ENCODE measurements at places on chromosomes 12 and 14.

DNA sequence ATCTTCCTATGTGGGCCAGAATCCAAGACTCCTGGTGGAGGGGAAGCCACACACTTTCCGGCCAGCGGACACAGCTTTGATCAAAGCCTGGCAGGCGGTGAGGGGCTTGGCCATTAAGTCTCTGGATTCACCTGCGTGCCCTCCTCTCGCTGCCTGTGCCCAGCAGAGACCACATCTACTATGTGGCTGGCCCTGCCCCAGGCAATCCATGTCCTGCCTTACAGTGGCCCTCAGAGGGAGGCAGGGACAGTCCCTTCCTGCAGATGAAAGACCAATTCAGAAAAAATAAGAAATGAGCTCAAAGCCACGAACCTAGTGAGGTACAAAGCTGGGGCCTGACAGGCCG lies 82.7 kb upstream of the GPR68 start:
- no peak for DNase-seq

- no peak for DNase-seq
These were observed 335.5 kb upstream of the SFSWAP start for GRCh38 chr12:131375261-131375971.

DNA sequence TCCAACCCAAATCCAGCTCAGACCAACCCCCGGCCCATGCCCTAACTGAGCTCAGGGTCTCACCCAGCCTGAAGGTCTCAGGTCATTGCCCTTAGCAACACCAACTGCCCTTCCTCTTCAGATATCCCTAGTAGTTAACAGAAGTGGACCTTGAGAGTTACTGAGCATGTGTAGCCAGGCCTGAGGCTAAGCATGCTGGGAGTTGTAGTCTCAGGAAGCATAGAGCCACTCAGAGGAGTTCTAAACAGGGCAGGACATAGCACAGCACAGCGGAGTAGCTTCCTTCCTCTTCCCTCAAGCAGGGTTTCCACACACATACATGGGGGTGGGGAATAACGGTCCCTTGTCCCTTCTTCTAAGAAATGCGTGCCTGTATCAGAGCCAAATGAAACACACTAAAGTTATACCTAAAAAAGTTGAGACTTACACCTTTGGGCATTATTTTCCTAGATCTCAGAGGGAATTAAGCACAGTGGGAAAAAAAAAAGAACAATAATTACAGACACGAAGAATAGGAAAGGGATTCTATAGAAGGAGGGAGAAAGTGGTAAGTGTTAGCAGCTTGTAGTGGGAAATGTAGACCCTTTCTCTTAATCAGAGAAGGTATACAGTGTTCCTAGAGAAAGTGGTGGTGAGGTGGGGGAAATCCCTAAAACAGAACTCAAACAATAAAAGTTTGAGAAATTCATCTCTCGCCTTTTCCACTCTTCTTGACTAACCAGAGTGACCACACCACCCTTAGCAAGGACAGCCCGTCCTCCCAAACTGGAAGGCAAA lies 4.4 kb downstream of the KMT2D start:
- DNase-seq: peak; percentile 65

GRCh38 chr12:83753904-83754303 lies 1067.2 kb downstream of the TMTC2 start:
- no peak for DNase-seq

DNA sequence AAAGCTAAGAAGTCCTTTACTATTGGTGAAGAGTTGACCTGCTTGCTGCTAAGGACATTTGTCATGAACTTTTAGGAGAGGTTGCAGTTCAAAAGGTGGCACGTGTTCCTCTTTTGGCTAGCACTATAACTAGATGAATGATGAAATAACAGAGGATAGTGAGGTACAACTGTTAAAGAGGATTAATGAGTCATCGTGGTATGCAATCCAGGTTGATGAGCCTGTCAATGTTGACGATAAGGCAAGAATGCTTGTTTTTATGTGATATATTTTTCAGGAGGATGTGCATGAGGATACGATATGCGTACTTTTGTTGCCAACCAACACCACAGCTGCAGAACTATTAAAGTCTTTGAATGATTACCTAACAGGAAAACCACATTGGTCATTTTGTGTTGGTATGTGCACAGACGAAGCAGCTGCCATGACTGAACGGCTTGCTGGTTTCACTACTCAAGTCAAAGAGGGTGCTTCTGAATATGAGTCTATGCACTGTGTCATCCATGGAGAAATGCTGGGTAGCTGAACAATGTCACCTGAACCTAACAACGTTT lies 10.6 kb downstream of the CEP128 start:
- DNase-seq: peak; percentile 82

- DNase-seq: peak; percentile 35
These were observed 8.4 kb downstream of the PAPLN start for GRCh38 chr14:73245480-73246325.

DNA sequence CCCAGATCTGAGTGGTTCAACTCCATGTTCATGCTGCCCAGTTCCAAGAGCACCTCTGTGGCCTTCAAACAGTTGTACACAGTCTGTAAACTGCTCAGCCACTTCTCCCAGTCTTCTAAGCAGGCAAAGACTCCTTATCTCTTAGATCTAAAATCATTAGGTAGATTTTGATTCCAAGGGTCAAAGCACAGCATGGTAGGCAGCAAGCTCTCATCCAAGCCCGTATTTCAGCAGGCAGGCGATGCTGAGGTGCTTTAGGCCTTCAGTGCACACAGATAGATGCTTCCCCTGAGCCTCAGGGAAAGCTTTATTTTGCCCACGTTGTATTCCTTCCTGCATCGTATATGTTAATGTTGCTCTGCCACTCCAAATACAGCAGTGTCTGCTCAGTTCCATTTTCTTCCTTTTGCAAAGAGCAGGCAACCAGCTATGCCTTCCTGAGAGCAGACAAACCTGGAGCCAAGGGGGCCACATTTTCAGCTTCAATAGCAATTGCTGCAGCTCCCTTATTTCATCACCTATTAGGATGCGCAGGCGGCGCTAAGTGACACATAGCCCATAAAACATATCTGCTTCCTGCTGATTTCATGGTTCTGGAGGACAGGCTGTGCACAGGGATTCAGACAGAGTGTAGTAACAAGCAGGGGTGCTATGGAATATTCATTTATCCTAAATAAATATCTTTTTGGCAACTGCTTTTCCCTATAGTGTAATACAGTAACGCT lies 67.5 kb downstream of the ETV6 start:
- peak; percentile 71 for DNase-seq

DNA sequence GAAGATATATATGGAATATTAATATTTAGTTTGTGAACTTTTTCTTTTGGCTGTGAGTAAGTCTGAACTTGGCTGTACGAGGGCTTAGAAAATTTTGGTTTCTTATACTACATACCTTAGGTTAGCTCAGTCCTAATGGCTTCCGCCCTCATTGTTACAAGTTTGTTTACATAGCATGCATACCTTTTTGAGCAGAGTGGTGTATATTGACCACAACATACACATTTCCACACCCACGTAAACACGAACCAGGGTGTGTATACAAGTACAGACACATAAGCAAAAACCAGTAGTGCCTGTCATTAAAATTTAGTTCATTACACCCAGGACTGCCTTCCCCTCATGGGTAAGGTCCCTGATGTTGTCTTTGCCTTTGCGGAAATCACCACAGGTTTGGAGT lies 230.2 kb upstream of the RGS6 start:
- no peak for DNase-seq

DNA sequence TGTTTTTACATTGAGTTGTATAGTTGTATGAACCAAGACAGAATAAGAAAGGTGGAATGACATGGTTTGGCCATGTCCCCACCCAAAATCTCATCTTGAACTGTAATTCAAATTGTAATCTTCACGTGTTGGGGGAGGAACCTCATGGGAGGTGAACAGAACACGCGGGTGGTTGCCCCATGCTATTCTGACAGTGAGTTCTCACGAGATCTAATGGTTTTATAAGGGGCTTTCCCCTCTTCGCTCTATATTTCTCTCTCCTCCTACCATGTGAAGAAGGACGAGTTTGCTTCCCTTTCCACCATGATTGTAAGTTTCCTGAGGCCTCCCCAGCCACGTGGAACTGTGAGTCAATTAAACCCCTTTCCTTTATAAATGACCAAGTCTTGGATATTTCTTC lies 25.3 kb downstream of the DDHD1 start:
- DNase-seq: no peak

GRCh38 chr12:13218641-13219040 lies 22.1 kb downstream of the EMP1 start:
- no peak for DNase-seq

GRCh38 chr12:41190338-41190737 lies 2.2 kb downstream of the PDZRN4 start:
- no peak for DNase-seq

DNA sequence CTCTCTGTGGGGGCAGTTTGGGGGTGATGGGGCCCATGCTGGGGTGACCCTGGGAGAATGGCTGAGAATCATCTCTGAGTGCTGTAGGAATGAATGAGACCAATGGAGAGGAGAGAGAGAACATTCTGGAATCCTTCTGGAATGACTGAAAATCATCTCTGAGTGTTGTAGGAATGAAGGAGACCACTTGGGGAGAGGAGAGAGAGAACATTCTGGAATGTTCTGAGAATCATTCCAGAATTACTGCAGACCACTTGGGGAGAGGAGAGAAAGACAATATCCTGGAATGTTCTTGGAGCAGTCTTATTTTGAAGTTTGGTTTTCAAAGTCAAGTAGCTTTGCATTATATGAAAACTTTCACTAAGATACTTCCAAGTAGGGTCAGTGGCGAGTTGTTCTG lies 64.3 kb downstream of the ZNF664 start:
- DNase-seq: no peak

GRCh38 chr12:53218551-53219291 lies 11.7 kb upstream of the ITGB7 start:
- no peak for DNase-seq

GRCh38 chr12:111616177-111616623 lies 17.1 kb upstream of the ATXN2 start:
- no peak for DNase-seq

DNA sequence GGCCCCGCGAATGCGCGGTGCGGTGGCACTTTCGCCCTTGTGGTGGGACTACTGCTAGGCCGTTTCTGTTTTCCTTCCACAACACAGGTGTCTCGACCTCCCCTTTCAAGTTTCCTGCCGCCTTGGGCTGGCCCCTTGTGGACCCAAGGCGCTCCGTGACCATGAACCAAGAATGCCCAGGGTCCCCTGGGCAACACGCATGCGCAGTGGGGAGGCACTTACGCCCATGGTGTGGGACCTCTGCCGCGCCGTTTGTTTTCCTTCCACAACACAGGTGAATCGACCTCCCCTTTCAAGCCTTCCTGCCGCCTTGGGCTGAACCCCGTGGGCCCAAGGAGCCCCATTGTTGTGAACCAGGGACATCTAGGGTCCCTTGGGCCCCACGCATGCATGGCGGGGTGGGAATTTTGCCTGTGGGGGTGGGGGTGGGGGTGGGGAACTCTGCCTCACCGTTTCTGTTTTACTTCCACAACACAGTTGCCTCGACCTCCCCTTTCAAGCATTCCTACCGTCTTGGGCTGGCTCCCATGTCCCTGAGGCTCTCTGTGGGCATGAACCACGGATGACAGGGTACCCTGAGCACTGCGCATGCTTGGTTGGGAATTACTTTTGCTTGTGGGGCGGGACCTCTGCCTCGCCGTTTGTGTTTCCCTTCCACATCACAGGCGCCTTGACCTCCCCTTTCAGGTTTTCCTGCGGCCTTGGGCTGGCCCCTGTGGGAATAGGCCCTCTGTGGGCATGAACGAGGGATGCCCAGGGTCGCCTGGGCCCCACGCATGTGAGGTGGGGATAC lies 355.1 kb downstream of the ALG10 start:
- DNase-seq: no peak

- DNase-seq: no peak
These were observed 149.5 kb downstream of the TMTC3 start for GRCh38 chr12:88291498-88292131.

- no peak for DNase-seq
These were observed 268.1 kb upstream of the RMST start for GRCh38 chr12:97194546-97194945.

DNA sequence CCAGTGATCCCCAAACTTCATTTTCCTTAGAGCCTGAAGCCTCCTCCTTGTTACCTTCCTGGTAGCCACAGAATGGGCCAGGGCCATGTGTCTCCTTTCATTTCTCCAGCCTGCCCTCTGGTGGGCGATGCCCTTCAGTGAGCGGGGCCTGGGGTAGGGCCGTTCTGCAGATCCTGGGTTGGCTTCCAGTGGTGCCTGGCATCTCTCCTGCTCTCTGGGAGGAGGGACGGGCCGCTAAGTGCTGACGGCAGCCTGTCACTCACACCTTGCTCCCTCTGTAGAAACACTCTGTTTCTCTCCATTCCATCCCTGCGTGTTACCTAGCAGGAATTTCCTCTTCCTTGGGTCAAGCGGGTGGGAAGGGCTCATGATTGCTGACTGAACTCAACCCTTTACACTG lies 232.1 kb downstream of the CACNA1C start:
- DNase-seq: peak; percentile 78

DNA sequence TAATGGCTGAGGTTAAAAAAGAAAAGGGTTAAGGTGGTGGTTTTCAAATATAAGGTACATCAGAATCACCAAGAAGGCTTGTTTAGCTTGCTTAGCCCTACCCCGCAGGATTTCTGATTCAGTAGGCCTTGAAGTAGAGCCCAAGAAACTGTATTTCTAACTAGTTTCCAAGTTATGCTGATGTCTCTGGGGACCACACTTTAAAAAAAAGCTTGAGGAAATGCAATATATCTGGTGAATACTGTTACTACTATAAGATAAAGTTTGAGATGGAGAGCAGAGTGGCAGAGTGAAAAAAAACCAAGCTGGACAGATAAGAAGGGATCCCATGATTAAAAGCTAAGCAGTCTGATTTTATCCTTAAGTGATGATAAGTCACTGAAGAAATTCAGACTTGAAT lies 18.3 kb upstream of the GXYLT1 start:
- no peak for DNase-seq

GRCh38 chr12:92601176-92601575 lies 101.6 kb upstream of the PLEKHG7 start:
- DNase-seq: no peak

DNA sequence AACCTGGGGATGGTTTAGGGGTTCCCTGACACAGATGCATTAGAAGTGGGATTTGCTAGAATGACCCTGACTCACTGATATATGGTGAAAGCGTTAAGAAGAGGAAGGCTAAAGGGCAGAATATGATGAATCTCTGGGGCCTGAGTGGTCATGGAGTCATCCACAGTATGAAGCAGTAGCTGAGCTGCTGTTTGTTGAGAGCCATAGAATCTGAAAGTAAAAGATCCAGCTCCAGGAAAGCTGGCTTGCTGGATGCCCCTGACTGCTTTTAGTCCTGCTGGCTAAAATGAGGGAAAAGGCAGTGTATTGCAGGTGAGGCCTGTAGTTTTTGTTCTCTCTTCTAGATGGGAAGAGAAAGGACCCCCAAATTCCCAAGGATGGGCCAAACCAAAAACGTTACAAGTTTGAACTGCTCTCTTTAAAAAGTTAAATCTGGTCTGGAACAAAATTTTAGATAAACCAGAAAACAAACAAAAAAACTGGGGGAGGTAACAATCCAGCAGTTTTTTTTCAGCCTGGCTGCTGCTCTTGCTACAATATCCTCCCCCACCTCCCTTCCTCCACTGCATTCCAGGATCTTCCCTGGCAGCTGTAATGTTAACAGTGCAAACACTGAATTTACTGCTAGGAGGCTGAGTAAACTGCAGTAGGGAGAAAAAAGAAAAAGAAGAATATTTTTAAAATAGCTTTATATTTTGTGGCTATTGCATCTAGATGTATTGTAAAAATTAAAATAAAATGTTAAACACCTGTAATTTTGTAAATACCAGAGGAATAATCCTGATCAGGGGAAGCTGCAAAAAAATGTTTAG lies 16.5 kb downstream of the SEL1L start:
- peak; percentile 52 for DNase-seq

GRCh38 chr12:66662729-66663128 lies 16.1 kb downstream of the GRIP1 start:
- no peak for DNase-seq

All from HFFc6 (cell line).